ENCODE measurements at places on chromosomes 4 and X.

GRCh38 chrX:113594123-113594841, 753.7 kb upstream of the AMOT start:
- no peak for DNase-seq

- no peak for DNase-seq
Measured at GRCh38 chr4:115834441-115834840, 721.0 kb upstream of the NDST4 start.

- DNase-seq = no peak
Measured at GRCh38 chr4:125529071-125529470, 214.3 kb downstream of the FAT4 start.

DNA sequence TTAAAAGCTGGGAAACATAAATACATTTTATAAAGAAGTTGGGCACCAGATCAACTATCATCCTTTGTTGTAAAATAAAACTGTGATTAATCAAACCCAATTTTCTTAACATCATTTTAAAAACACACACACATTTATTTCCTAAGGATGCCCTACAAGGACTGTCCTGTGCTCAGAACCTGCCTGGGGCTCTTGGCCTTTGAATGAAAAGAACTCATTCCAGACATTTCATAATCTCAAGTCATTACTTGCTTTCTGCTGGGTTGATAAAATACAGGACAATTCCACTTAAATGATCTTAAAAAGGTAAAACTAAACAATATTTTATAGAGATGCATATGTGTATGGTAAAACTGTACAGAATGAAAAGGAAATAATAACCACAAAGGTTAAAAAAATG, 2.8 kb downstream of the SH3D19 start:
- no peak for DNase-seq

GRCh38 chr4:112895811-112896608, 153.4 kb upstream of the ANK2 start:
- DNase-seq = no peak

DNA sequence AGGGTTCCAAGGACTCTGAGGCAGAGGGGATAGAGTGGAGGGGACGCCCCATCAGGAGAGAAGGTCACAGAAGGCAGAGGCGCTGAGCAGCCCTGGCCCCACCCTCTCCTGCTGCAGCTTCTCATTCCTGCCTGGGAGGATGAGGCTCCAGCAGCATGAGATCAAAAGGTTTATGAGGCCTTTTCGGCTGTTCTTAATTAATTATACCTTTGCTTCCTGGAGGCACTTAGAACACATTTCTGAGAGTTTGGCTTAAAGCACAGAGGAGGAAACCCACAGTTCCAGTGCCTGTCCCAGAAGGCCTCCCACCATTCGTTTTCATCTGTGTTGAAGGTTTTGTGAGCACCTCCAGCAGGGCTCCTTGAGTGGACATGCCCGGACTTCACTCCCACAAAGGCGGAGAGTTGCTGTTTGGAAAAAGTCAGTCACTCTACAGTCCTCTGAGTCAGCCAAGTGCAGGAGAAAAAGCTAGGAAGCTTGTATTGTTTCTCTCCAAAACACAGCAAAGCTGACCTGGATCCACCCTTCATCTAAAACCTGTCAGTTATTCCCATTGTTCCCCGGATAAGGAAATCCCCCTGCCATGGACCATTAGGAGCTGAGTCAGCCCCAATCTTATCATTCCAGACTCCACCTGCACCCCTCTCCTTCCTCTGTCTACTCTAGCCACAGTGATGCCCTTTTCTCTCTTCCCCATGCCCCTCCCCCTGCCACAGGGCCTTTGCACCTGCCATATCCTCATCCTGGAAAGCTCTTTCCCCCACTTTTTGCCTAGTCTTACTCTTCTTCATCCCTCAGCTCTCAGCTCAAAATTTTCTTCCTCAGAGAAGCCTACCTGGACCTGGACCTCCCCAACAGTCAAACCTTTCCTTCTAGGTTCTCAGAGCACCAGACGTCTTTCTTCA, 276.8 kb downstream of the FBXW7 start:
- no peak for DNase-seq

GRCh38 chr4:78237360-78237759, 180.2 kb downstream of the FRAS1 start:
- DNase-seq = no peak

- DNase-seq = no peak
Measured at GRCh38 chrX:81390237-81390636, 188.3 kb downstream of the SH3BGRL start.

GRCh38 chrX:135256923-135257322, 5.1 kb downstream of the ETDA start:
- no peak for DNase-seq

GRCh38 chr4:75002381-75002780, 69.5 kb downstream of the PARM1 start:
- DNase-seq = no peak
